ENCODE measurements at places on chromosomes 7 and 10. TPM values are rescaled to one million over a fixed set of nuclear protein-coding genes. Genes with fewer than 3 reads are reported as not detected.

GRCh38 chr10:63666836-63667383 is 145.7 kb downstream of the REEP3 start:
- H3K36me3 ChIP-seq: no peaks in the 10 kb centered on the region
- no peak overlapping the region for H3K27ac ChIP-seq
- H3K4me3 ChIP-seq: no peak overlapping the region
- peaks cover 1% of the 10 kb centered on the region for H3K4me1 ChIP-seq
- no peaks in the 10 kb centered on the region for H3K27me3 ChIP-seq
- DNase-seq: no peak

- no peak for DNase-seq
- no peak overlapping the region for H3K4me3 ChIP-seq
- no peaks in the 10 kb centered on the region for H3K4me1 ChIP-seq
- H3K27ac ChIP-seq: no peak overlapping the region
These were observed 228.5 kb downstream of the SORCS1 start for GRCh38 chr10:106935978-106936451.

MKX gene
- 22.7 TPM for total RNA-seq

ELN gene
- total RNA-seq: 51.5 TPM

ADIRF gene
- total RNA-seq: 451 TPM

Measured in ovary (tissue), 10 donors.